ENCODE measurements at places on chromosomes 3 and 15.

DNA sequence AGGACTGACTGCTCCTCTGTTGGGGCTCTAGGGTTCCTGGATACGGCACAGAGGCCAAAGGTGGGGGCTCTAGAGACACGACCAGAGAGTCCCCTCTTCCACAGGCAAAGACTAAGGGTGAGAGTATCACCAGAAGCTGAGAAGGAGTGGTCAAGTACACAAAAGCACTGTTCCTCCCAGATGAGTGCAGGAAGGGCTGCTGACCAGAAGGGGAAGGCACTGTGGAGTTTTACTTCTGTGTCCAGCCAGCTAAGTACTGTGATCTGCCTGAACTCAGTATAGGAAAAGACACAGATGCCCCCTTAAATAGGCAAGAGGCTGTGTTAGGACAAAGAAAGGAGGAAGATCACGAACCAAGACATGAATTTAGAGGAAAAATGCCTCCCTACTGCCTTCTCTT is 11.7 kb downstream of the MRPS11 start:
- DNase-seq: no peak

- no peak for DNase-seq
Measured at GRCh38 chr3:72999951-73000350, 3.3 kb downstream of the PPP4R2 start.

DNA sequence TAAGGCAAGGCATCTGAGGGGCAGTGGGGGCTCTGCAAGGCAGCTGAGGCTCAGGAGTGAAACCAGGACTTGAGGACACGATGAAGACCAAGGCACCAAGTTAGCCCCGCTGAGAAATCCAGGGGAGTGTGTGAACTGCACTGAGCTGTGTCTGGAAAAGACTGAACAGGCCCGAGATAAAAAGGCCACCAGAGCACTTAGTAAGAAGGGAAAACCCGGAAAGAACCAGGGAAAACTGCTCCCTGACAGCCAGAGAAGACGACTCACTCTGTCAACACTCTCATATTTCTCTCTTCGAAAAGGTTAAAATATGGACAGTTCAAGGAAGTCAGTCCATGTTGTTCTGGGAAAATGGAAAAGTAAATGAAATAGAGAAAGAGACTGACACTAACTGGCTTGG is 109.0 kb downstream of the SEC22A start:
- DNase-seq: no peak

- no peak for DNase-seq
Measured at GRCh38 chr3:41198046-41198445, 1.3 kb upstream of the CTNNB1 start.

DNA sequence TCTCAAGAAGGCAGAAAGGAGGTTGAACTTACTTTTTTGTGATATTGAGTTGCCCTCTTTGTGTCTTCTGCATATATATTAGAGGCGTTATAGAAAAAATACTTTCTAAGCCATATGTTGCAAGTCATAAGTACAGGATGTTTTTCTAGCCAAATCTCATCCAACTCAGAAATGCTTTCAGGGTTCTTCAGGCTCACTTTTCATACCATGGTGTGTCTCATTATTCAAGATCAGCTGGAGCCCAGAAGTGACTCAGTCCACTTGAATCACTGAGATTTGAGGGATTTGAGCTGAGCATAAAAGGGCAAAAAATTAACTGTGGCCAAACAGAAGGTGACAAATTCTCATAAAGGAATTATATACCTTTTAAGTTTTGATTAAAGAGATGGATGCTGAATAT is 157.3 kb downstream of the WNT5A start:
- DNase-seq: no peak
